Activated naive CD8-positive, alpha-beta T cell treated with anti-CD3 and anti-CD28 coated beads for 36 hours (primary cell): ENCODE measurements at places on chromosomes 3 and 15. TPM values are rescaled to one million over a fixed set of nuclear protein-coding genes. Genes with fewer than 3 reads are reported as not detected.

SH3GL3 gene
- not detected for total RNA-seq

PTPRG gene
- total RNA-seq = 0.06 TPM

SECISBP2L gene
- 18.5 TPM for total RNA-seq

IL16 gene
- 106 TPM for total RNA-seq

PLA2G4E gene
- total RNA-seq = not detected

PCLAF gene
- 126 TPM for total RNA-seq

SLC6A1 gene
- total RNA-seq = not detected

PDZRN3 gene
- not detected for total RNA-seq

SCN11A gene
- 0.12 TPM for total RNA-seq

CCR4 gene
- total RNA-seq = 8.1 TPM

CPNE4 gene
- not detected for total RNA-seq

PP2D1 gene
- total RNA-seq = not detected

DNA sequence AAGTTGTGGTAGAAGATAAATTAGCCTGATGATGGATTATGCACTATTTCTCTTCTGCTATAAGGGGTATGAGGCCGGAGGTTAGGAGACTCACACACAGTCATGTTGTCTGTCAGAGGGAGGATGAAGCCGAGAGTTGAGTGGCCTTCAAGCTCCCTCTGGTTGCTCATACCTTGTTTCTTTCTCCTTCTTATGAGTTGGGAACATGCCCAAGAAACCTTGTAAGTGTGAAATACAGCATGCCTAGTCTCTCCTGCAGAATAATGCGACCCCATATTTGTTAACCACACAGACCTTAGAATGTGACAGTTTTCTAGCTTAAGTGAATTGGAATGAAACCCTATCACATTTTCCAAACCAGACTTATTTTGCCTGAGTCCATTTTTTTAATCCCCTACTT lies 366.7 kb downstream of the PTPRG start:
- no peak for DNase-seq

GRCh38 chr3:12541625-12542024 lies 3.7 kb downstream of the MKRN2OS start:
- no peak for DNase-seq

DNA sequence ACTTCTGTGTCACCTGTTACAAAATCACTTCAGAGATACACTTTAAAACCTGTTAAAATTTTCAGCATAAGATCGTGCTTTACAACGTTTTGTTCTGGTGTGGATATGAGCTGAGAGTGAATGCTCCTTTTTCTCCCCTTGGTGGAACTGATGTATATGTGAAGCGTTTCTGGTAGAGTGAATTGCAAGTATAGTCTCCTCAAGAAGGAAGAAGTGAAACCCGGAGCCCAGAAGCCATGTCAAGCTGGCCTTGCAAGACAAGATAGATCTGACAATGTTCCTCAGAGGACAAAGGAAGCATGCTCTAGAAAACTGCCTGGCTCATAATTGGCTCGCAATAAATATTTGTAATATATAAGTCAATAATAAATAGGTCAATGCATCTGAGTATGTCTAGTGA lies 23.6 kb downstream of the SERPINI2 start:
- no peak for DNase-seq

DNA sequence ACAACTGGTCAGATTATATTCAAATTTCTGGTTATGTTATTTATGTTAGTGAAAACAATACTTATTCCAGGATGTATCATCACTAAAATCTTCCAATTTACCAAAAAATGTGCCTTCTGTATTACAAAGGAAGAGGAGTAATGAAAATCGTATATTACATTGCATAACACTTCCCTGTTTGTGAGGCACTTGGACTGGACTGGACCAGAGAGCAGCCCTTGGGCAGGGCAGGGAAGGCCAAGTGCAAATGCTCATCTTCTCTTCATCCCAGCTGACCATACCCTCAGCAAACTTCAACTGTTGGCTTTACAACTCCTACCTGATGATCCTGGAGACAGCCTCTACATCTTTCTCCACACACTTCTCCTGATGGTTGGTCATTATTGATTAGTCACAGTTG lies 285.7 kb upstream of the MME start:
- no peak for DNase-seq

DNA sequence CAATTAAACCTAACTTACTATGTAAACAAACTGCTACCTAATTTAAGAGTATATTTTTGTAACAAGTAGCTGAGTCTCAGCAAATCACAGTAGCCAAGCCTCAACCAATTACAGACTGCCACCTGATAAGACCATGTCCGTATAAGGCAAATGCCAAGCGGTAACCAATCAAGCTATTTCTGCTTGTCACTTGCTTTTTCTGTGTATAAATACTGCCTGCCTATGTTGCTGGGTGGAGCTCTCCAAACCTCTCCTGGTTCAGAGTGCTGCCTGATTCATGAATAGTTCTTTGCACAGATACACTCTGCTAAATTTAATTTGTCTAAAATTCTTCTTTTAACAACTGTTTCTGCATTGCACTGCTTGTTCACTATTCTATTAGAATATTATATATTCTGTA lies 42.6 kb downstream of the ZNF148 start:
- DNase-seq = no peak

- no peak for DNase-seq
Observed at GRCh38 chr3:122235147-122235546, 51.7 kb downstream of the CASR start.

GRCh38 chr3:26307787-26308186 lies 314.8 kb upstream of the LRRC3B start:
- no peak for DNase-seq

- no peak for DNase-seq
Observed at GRCh38 chr3:131907796-131908195, 127.0 kb downstream of the CPNE4 start.

DNA sequence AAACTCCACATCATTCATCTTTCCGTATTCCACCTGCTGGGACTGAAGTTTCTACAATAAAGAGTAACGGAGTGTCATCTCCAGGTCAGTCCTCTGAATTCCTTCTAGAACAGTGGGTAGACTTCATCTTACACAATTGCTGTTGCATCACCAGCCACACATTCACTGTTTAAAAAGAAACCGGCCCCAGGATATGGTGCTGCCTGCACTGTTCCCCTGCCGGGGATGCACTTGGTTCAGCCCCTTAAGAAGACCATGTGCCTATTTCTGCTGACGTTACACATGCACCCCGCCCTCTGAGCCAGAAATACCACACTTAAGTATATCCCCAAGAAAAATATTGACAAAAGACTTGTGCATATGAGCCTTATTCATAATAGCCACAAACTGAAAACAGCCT lies 233.4 kb downstream of the FEZF2 start:
- DNase-seq = no peak

DNA sequence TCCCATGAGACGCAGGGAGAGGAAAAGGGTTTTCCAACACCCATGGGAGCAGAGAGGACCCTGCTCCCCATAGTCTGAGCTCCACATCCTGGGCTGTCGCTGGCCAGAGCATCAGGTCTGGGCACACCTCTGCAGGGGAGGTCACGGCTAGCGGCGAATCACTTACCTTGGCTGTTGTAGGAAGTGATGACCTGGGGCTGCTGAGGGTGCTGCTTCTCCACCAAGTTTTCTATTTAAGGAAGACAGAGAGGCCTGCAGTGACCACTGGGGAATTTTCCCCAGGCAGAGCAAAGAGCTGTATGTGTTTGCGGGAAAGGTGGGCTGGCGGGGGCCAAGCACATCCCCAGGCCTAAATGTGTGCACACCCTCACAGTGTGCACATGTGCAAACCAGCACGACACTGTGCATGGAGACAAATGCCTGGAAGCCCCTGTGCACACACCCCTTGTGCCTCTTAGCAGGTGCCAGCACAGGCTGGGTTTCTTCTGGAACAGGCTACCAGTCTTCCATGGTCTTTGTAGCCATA lies 7.6 kb downstream of the KY start:
- no peak for DNase-seq

- no peak for DNase-seq
Observed at GRCh38 chr15:96058103-96058851, 272.2 kb upstream of the NR2F2 start.

DNA sequence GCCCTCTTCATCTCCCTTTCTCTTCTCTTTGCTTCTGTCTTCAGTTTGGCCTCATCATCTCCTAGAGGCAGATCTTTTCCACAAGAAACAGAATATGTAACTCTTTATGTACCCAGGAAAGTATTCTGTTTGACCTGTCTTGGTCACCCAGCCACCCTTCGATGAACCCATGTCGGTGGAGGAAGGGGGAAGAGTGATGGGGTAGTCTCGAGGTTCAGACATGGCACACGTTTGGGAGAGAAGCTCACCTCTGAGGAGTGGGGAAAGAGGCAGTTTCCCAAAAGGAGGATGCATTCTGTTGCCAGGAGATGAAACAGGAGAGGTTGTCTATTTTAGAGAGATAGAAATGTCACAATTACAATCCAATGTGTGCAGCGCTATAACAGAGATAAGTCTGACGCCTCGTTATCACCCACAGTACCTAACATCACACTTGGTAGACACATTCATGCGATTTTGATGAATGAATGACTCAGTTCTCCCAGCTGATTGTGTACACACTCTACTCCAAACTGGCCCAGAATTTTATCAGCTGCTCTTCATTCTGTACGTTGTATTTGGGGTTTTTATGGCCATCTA lies 722 bp upstream of the CCDC50 start:
- no peak for DNase-seq

GRCh38 chr15:58865425-58865880 lies 68.0 kb downstream of the SLTM start:
- no peak for DNase-seq

GRCh38 chr15:77418391-77418965 lies 1.4 kb downstream of the PEAK1 start:
- DNase-seq = no peak

DNA sequence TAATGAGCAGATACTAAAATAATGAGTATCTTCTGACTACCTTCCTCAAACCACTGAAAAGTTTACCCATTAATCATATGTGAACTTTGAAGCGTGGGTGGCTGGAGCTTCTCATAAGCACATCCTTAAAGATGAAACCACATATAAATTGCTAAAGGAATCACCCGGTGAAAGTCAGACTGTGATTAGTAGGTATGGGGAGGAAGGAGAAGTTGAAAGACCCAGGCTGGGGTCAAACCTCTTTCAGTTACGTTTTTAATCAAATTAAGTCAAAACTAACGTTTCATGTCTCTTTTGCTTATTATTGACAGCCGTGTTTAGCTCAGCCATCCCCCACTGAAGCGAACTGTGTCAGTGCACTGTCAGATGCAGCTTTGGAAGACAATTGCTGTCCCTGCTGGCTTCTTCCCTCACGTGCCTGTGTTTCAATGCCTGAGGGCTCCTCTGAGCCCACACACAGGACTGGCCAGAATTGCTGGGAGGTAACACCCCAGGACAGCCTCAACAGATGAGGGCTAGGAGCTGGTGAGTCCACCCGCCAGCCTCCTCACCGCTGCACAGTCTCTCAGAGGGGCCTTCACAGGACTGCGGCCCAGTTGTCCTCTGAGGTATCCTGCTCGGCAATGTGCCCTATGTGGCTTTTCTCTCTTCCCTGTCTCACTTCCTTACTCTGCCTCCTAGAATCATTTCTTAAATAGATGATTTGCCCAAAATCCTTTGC lies 29.3 kb upstream of the SH3BP5 start:
- peak; percentile 63 for DNase-seq

GRCh38 chr3:131793870-131794269 lies 240.9 kb downstream of the CPNE4 start:
- no peak for DNase-seq

GRCh38 chr3:126954141-126954842 lies 28.6 kb upstream of the PLXNA1 start:
- DNase-seq = no peak

GRCh38 chr3:29285471-29286071 lies 4.7 kb downstream of the RBMS3 start:
- DNase-seq = no peak

GRCh38 chr15:80779658-80780415 lies 667 bp downstream of the CEMIP start:
- no peak for DNase-seq

DNA sequence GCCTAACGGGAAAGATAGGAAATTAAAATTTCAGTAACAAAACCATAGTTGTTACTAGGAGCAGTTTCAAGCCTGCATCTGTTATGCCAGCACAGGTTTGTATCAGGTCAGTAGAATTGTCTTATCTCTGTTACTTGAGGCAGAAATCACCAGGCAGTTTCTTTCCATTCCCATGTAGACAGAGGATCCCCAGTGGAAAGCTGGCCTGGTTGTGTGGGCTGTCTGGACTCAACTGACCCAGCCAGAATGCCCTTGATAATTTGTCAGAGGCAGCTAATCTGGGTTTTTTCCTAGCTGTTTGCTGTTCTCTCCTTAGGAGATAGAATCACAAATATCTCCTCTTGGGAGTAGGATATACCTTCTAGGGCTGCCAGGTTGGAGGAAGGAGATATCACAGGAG lies 1044.7 kb downstream of the IGSF11 start:
- no peak for DNase-seq

GRCh38 chr3:150469931-150470740 lies 62.0 kb downstream of the TSC22D2 start:
- no peak for DNase-seq

DNA sequence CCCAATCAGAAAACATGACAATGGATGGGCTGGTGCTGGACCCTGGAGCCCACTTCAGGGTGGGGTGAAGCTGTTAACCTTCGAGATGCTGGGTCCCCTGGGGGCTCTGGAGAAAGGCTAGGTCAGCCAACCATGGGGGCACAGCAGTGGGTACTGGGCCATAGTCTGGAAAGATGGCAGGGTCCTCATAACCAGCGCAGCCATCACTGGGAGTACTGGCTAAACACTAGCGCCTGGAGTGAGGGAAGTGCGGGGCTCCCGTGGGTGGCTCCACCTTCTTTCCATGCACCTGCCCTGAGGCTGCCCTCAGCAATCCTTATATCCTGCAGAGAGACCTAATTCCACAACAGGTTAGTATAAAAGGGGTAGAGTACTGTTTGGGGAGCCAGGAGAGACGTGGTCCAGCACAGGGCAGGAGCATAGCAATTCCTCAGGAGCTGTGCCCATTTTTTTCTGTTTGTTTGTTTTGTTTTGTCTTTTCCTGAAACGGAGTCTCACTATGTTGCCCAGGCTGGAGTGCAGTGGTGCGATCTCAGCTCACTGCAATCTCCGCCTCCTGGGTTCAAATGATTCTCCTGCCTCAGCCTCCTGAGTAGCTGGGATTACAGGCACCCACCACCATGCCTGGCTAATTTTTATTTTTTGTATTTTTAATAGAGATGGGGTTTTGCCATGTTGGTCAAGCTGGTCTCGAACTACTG lies 122.6 kb upstream of the MEF2A start:
- no peak for DNase-seq

DNA sequence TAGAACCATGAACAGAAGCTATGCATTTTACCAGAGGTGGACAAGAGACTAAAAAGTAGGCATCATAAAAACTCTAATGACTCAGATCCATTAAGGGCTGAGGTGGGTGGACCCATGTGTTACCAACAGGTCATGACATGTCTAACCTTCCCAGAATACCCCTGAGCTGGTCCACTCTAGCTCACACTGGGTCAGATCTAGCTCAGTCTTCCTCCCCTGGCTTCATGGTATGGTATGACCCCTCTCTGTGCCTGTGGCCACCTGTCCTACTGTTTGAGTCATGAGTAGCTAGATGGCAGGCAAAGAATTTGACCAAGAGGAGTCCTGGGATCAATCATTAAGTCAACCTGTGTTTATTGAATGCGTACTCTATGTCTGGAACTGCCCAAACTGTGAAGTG lies 340.4 kb downstream of the EPHB1 start:
- no peak for DNase-seq

- DNase-seq = no peak
Observed at GRCh38 chr3:50364573-50365079, 5.3 kb upstream of the TMEM115 start.
